ENCODE measurements at places on chromosomes 3 and 15. TPM values are rescaled to one million over a fixed set of nuclear protein-coding genes. Genes with fewer than 3 reads are reported as not detected.

DNA sequence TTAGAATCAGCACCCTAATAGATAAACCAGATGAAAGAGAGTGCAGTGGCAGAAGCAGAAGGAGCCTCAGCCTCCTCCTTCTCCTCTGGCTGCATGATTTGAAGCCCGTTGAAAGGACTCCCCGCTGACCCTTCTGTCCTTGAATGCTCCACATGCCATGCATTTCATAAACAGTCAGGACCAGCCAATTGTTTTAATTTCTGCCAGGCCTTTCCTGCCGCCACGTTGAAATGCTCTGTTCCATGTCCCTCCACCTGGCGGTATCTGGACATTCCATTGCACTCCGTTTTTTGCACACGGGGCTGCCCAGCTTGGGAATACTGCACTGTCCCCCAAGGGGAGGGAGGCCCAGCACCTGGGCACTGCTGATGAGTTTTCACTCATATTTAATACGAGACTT lies 35.2 kb upstream of the GLCE start:
- no peaks in the 10 kb centered on the region for H3K36me3 ChIP-seq
- no peaks in the 10 kb centered on the region for H3K27me3 ChIP-seq
- DNase-seq, result no peak
- H3K4me1 ChIP-seq, result no peaks in the 10 kb centered on the region
- no peak overlapping the region for H3K4me3 ChIP-seq

- DNase-seq, result peak; percentile 59
- no peaks in the 10 kb centered on the region for H3K4me1 ChIP-seq
- no peaks in the 10 kb centered on the region for H3K27me3 ChIP-seq
- no peaks in the 10 kb centered on the region for H3K36me3 ChIP-seq
- no peak overlapping the region for H3K27ac ChIP-seq
Observed at GRCh38 chr15:65981837-65982626, 112.7 kb downstream of the RAB11A start.

LRRC49 gene
- 2.2 TPM for total RNA-seq

LRRN1 gene
- 2.7 TPM for total RNA-seq

- no peak overlapping the region for H3K4me3 ChIP-seq
- no peak for DNase-seq
- no peak overlapping the region for H3K27ac ChIP-seq
- H3K36me3 ChIP-seq, result no peaks in the 10 kb centered on the region
Observed at GRCh38 chr3:86228101-86228500, 762.8 kb downstream of the VGLL3 start.

GPR156 gene
- not detected for total RNA-seq

- H3K4me1 ChIP-seq, result no peaks in the 10 kb centered on the region
- H3K4me3 ChIP-seq, result no peak overlapping the region
- H3K36me3 ChIP-seq, result no peaks in the 10 kb centered on the region
- no peak overlapping the region for H3K27ac ChIP-seq
Observed at GRCh38 chr15:59298225-59298853, 74.3 kb downstream of the MYO1E start.

DNA sequence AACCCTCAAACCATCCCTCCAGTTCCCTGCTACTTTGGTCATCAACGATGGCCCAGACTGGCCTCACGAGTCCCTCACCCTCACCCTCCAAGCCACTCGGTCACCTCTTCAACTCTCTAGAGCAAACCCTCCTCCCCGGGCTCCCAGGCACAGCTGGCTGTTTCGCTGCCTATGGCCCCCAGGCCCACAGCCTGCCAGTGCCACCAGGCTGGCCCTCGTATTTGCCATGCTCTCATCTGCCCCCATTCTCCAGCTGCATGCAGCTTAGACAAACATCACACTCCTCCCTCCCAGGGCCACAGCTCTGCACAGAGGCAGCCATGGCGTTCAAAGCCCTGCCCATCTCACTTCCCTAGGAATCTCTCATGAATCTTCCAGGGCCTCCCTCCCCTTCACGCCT lies 13.8 kb downstream of the RAB43 start:
- H3K4me1 ChIP-seq, result no peaks in the 10 kb centered on the region
- H3K27me3 ChIP-seq, result no peaks in the 10 kb centered on the region
- DNase-seq, result no peak
- H3K36me3 ChIP-seq, result no peaks in the 10 kb centered on the region
- no peak overlapping the region for H3K27ac ChIP-seq
- H3K4me3 ChIP-seq, result no peak overlapping the region

CHRM5 gene
- not detected for total RNA-seq
